ENCODE measurements at places on chromosomes 16 and 17. TPM values are rescaled to one million over a fixed set of nuclear protein-coding genes. Genes with fewer than 3 reads are reported as not detected.

DNA sequence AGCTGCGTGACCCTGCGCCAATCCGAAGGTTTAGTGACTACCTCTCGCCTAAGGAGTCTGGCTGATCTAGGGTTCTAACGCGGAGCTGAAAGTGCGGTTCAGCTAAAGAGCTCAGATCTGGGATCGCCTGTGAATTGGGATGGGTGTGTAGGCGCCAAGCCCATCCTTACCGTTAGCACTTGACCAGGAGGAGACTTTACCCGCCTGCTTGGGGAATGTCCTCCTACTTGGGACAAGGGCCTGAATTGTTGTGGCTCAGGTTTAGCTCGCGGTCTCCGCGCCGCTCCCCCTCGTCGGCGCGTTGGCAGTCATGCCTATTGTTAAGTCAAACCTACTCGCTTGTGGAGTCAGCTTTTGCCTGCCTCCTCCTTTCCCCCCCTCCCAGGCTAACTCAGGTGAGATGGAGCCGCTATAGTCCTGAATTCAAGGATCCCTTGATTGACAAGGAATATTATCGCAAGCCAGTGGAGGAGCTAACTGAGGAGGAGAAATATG is 480 bp downstream of the MRPS7 start:
- DNase-seq = no peak

- no peak for DNase-seq
These were observed 196.3 kb downstream of the IRF8 start for GRCh38 chr16:86095131-86095752.

DNA sequence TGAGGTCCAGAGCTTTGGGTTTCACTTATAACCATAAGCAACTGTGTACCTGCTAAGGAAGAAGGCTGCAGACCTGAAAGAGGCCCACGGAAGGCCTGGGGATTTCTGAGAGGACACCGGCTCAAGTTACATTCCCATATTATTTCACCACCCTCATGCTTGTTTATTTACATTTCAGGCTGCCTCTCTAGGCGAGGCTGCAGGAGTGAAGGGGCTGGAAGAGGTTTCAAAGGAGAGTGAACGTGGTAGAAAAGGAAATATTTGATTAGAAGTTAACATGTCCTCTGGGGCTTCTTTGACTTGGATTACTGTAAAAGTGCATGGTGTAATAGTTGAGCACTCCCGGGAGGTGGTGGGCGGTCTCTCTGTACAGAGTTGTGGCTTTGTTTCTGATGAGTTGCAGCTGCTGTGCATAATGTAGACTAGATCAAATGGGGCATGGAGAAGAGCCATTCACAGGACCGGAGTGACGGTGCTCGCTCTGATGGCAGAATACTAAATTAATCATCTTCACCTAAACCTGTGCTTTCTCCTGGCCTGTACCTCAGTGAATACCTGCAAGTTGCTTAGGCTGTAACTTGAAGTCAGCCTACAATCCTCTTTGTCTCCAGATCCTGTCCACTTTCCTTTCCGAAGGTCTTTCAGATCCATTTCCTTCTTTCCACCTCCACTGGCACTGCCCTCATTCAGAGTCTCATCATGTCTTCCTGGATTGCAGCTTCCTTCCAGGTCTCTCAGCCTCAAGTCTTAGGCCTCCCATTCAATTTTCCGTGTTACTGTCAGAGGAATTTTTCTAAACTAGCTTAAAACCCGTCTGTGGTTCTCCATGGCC is 1.9 kb upstream of the CPD start:
- no peak for DNase-seq

DNA sequence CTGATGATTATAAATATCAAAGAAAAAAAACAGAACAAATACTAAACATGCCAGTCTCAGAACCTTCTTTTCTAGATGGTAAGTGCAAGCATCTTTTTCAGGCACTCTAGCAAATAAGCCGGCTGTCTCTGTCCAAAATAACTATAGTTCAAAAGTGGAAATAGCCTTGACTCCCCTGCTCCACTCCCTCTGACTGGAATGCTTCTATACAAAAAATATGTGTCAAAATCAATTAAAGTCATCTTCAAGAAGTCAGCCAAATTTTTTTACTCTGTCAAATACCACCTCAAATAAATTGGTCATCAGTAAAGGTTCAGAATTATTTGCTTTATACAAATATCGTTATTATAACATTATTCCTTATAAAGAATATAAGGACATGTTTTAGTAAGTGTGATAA is 83.6 kb downstream of the CACNG1 start:
- DNase-seq = no peak

The PITPNM3 gene
- total RNA-seq = 5.0 TPM

The C16orf46 gene
- total RNA-seq = 0.08 TPM

DNA sequence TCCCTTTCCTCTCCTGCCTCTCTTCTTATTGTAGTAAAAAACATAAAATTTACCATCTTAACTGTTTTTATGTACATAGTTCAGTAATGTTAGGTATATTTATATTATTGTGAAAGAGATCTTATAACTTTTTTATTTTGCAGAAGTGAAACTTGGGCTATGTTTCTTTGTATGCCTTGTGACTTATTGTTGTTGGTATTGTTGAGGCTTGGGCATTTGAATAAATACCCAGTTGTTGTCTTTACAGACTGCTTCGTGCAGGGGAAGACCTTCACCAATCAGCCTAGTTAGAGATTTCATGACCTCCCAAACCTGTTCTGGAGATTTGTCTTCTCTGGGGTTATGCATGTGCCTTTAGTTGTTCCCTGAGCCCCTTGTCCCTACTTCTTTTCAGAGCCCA is 31.9 kb downstream of the REXO5 start:
- DNase-seq = no peak

GRCh38 chr16:23987443-23987842 is 151.7 kb downstream of the PRKCB start:
- no peak for DNase-seq

The ZNF200 gene
- 5.3 TPM for total RNA-seq

The CFAP20 gene
- total RNA-seq = 23.4 TPM

GRCh38 chr16:23509441-23509754 is 896 bp downstream of the GGA2 start:
- DNase-seq = no peak

GRCh38 chr17:42530952-42531454 is 5.0 kb upstream of the NAGLU start:
- DNase-seq = no peak

- no peak for DNase-seq
These were observed 16.7 kb downstream of the SOCS3 start for GRCh38 chr17:78343187-78343542.

The GRB7 gene
- 1.9 TPM for total RNA-seq

The GABARAP gene
- 88.4 TPM for total RNA-seq

The PAFAH1B1 gene
- total RNA-seq = 44.1 TPM

DNA sequence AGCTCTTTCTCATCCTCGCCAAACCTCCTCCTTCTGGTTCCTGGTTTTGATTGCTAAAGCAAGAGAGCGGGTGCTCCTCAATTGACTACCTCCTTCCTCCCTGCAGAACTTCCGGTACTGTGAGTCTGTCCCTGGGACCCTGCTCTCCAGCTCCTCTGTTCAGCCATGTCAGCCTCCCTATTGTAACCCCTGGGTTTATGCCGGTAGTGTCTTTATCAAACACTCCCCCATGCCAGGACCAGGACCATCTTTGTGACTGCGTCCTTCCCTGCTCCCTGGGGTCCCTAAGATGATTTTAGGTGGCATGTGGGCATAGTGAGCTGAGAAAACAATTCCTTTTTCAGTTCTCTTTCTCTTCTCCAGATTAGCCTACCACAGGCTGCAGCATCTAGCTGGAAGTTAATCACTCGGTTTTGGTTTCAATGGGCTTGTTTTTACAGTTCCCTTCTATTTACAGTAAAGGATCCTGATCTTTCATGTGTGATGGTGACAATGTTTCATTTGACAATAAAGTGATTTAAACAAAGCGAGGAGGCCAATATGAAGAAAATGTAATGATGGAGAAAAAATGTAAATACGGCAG is 27.7 kb upstream of the IL21R start:
- DNase-seq = no peak

DNA sequence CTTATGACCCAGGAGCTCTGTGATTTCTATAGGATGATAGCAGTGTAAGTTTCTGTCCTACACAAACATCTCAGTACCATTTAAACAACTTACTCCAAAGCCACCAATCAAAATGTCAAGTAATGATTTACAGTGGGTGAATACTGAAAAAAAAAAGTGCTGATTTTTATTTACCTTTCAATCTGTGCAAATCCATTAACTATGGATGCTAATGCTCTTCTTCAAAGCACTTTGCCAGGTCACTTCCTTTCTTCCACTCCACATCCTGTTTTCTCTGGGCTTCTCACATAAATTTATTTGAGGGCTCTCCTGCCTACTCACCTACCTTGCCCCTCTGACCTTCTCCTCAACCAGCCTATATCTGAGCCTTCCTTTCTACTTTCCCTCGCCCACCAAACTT is 101.6 kb downstream of the SKAP1 start:
- DNase-seq = no peak

GRCh38 chr17:40714473-40714872 is 10.9 kb upstream of the KRT24 start:
- no peak for DNase-seq

DNA sequence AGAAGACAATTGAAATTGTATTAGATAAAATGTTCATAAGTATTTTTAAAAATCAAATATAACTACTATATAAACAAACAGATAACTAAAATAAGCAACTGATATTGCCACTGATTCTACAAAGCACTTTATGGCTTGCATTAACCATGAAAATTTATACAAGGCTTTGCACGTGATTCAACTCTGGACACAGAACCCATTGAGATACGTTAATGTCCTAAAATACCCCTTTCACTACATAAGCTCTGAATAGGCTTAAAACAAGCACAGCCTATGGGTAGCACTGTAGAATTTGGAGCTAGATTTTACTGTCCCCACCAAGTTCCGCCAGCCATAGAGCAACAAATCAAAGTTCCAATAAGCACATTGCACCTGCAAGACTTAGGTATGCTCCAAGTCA is 4.5 kb downstream of the ZNF652 start:
- DNase-seq = no peak

The MAP3K14 gene
- total RNA-seq = 1.2 TPM

All from liver (tissue), 10 donors.